Activated naive CD4-positive, alpha-beta T cell treated with anti-CD3 and anti-CD28 coated beads for 36 hours (primary cell): ENCODE measurements at places on chromosomes 12 and 14. TPM values are rescaled to one million over a fixed set of nuclear protein-coding genes. Genes with fewer than 3 reads are reported as not detected.

DNA sequence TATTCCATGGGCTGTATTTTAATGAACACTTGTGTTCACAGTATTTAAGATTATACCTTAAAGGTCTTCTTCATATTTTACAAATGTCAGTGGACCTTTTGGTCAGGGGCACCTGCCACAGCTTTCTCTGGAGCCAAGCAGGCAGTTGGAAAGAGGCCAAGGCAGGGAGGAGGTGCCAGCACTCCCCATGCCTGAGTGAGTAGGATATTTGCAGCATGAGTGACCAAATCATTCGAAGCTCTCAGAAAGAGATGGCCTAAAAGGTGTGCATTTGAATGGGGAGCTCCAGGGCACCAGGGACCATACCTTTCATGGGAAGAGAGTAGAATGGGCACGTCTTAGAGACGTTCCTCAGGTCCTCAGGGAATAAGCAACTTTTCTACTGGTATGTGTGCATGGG, 121.6 kb downstream of the GPR135 start:
- no peak overlapping the region for H3K4me3 ChIP-seq
- H3K27me3 ChIP-seq, result no peaks in the 10 kb centered on the region
- peaks cover 4% of the 10 kb centered on the region for H3K36me3 ChIP-seq
- no peak overlapping the region for H3K27ac ChIP-seq

- no peak overlapping the region for H3K27ac ChIP-seq
- H3K4me1 ChIP-seq, result no peaks in the 10 kb centered on the region
- no peak overlapping the region for H3K4me3 ChIP-seq
- H3K27me3 ChIP-seq, result no peaks in the 10 kb centered on the region
- peaks cover 2% of the 10 kb centered on the region for H3K36me3 ChIP-seq
These were observed 8.1 kb downstream of the SPATS2 start for GRCh38 chr12:49375406-49375805.

DNA sequence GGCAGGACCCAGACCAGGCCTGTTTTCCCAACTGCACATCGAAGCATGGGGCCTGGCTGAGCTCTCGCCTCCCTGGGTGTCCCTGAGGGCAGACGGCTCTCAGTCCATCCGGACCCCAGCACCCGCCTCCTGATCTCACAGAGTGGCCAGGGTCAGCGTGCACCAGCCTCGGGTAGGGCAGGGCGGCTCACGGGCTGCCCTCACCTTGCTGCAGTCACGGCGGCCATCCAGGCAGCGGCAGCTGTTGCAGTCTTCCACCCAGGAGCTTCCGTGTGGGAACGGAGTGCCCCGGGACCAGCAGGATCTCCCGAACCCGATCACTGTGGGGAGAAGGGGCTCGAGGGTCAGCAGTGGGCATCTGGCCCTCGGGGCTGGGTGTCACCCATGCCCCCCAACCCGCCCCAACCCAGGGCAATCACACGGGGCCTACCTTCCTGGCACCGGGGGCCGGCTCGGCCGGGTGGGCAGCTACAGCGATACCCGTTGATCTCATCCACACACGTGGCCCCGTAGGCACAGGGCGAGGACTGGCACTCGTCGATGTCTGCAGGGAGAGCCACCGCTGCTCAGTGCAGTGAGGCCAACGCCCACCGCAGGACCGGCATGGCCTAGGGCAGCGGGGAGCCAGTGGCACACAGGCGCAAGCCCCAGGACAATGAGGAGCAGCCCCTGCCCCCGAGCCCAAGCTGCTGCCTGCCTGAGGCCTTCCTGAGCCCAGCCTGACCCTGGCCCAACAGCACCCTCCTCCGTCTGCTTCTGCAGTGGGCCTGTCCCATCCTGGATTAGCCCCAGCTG, 22.2 kb downstream of the JAG2 start:
- no peak overlapping the region for H3K27ac ChIP-seq
- H3K27me3 ChIP-seq, result no peaks in the 10 kb centered on the region
- no peaks in the 10 kb centered on the region for H3K36me3 ChIP-seq
- DNase-seq, result no peak
- H3K4me1 ChIP-seq, result no peaks in the 10 kb centered on the region

- no peak overlapping the region for H3K27ac ChIP-seq
- H3K4me1 ChIP-seq, result peaks cover 28% of the 10 kb centered on the region
- DNase-seq, result no peak
- no peaks in the 10 kb centered on the region for H3K36me3 ChIP-seq
- no peak overlapping the region for H3K4me3 ChIP-seq
These were observed 78.0 kb downstream of the LRRC74A start for GRCh38 chr14:76904100-76904739.

The FGF6 gene
- not detected for total RNA-seq

GRCh38 chr12:108017472-108018057, 111.5 kb upstream of the WSCD2 start:
- no peaks in the 10 kb centered on the region for H3K4me1 ChIP-seq
- H3K36me3 ChIP-seq, result no peaks in the 10 kb centered on the region
- peaks cover 13% of the 10 kb centered on the region for H3K27me3 ChIP-seq

DNA sequence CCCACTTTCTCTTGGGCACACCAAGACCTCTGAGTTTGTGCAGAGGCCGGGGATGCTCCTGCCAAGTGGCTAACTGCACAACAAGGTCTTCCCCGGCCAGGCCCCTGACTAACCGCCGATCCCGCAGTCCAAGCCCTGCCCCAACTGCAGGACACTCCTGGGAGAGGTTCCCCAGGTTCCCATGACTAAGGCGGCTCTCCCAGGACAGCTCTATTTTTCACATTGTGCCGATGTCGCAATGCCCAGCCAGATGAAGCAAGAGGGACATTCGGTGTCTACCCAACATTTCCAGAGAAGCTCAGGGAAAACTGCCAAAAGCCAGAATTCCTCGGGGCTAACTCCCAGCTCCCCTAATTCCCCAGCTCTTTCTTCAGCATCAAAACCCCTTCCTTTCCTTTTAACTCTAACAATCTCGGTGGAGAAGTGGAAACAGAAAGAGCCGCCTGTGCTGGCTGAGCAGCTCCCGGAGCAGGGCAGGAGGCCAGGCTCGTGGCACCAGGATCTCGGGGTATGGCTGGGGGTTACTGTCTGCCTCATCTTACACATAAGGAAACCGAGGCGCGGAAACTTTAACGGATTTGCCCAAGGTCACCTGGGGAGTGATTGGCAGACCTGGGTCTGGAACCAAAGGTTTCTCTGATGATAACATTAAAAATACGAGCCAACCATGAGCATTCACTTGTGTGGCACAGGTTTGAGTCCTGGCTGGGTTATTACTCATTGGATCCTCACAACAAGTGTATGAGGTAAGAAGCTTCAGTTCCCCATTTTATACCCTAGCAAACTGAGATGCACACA, 318.2 kb downstream of the BCL11B start:
- no peak overlapping the region for H3K4me3 ChIP-seq
- H3K36me3 ChIP-seq, result no peaks in the 10 kb centered on the region
- no peak for DNase-seq
- no peaks in the 10 kb centered on the region for H3K27me3 ChIP-seq
- no peak overlapping the region for H3K27ac ChIP-seq

GRCh38 chr12:7787574-7788293, 1.5 kb upstream of the NANOG start:
- H3K4me3 ChIP-seq, result no peak overlapping the region
- no peaks in the 10 kb centered on the region for H3K36me3 ChIP-seq
- DNase-seq, result no peak
- H3K27me3 ChIP-seq, result peaks cover 2% of the 10 kb centered on the region

DNA sequence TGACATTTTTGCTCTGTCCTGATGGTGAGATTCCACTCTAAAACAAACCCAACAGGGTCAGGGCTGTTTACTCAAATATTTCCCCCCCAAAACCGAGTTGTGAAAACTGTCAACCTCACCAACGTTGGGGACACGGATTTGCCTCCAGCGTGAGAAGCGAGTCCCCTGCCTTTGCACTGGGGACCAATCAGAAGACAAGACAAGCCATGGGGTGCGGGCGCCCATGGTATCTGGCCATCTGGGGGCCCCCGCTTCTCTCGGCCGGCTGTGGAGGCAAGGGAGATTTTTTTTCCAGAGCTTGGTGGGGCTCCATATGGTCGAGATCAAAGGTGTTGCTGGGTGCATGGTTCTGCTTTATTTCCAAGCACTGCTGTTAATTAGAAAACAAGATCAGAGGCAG, 272.1 kb downstream of the BCL11B start:
- H3K4me1 ChIP-seq, result peaks cover 12% of the 10 kb centered on the region
- no peaks in the 10 kb centered on the region for H3K36me3 ChIP-seq
- no peaks in the 10 kb centered on the region for H3K27me3 ChIP-seq

- peaks cover 24% of the 10 kb centered on the region for H3K36me3 ChIP-seq
- H3K27ac ChIP-seq, result no peak overlapping the region
- no peaks in the 10 kb centered on the region for H3K27me3 ChIP-seq
- H3K4me3 ChIP-seq, result no peak overlapping the region
- peaks cover 42% of the 10 kb centered on the region for H3K4me1 ChIP-seq
These were observed 89.1 kb upstream of the STAC3 start for GRCh38 chr12:57340104-57340503.

The TCL1B gene
- total RNA-seq, result not detected

GRCh38 chr14:92670160-92670559, 78.3 kb downstream of the LGMN start:
- H3K4me1 ChIP-seq, result peaks cover 73% of the 10 kb centered on the region
- no peak overlapping the region for H3K4me3 ChIP-seq
- H3K27me3 ChIP-seq, result no peaks in the 10 kb centered on the region
- H3K27ac ChIP-seq, result peak overlapping the region; percentile 78
- H3K36me3 ChIP-seq, result peaks cover 24% of the 10 kb centered on the region

- no peak overlapping the region for H3K27ac ChIP-seq
- H3K36me3 ChIP-seq, result no peaks in the 10 kb centered on the region
- H3K4me3 ChIP-seq, result no peak overlapping the region
These were observed 22.5 kb upstream of the CDKN3 start for GRCh38 chr14:54374117-54374884.

- no peak for DNase-seq
- H3K27me3 ChIP-seq, result no peaks in the 10 kb centered on the region
- no peak overlapping the region for H3K27ac ChIP-seq
- no peaks in the 10 kb centered on the region for H3K36me3 ChIP-seq
- no peak overlapping the region for H3K4me3 ChIP-seq
- no peaks in the 10 kb centered on the region for H3K4me1 ChIP-seq
These were observed 290.9 kb downstream of the PPFIA2 start for GRCh38 chr12:81468206-81468605.

GRCh38 chr12:115223322-115223721, 539.3 kb upstream of the TBX3 start:
- no peaks in the 10 kb centered on the region for H3K4me1 ChIP-seq
- no peak overlapping the region for H3K27ac ChIP-seq
- no peaks in the 10 kb centered on the region for H3K36me3 ChIP-seq
- no peak for DNase-seq

The KLRC2 gene
- not detected for total RNA-seq

The GPR132 gene
- total RNA-seq, result 15.3 TPM

DNA sequence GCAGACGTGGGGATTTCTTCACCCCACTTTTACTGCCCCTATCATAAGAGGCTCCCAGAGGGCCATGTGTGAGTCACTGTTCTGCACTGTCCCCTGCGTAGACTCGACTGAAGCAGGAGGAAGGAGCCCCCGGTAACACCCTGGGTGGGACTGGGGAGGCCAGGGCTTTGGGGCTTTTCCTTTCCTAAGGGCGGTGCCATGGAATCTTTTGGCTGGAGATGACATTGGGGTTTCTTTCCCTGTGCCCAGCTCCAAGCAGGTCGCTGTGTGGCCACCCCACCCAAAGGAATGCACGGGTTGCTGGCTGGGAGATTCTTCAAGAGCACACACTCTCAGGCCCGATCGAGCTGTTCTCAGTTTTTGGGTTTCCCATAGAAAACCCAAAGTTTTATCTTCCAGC, 62.3 kb upstream of the RIN3 start:
- H3K4me3 ChIP-seq, result no peak overlapping the region
- H3K4me1 ChIP-seq, result no peaks in the 10 kb centered on the region
- no peak for DNase-seq
- no peaks in the 10 kb centered on the region for H3K36me3 ChIP-seq
- no peak overlapping the region for H3K27ac ChIP-seq

GRCh38 chr14:44589180-44589579, 82.1 kb upstream of the FSCB start:
- H3K4me3 ChIP-seq, result no peak overlapping the region
- no peak for DNase-seq
- H3K27me3 ChIP-seq, result no peaks in the 10 kb centered on the region
- H3K27ac ChIP-seq, result no peak overlapping the region
- H3K36me3 ChIP-seq, result no peaks in the 10 kb centered on the region
- H3K4me1 ChIP-seq, result no peaks in the 10 kb centered on the region

DNA sequence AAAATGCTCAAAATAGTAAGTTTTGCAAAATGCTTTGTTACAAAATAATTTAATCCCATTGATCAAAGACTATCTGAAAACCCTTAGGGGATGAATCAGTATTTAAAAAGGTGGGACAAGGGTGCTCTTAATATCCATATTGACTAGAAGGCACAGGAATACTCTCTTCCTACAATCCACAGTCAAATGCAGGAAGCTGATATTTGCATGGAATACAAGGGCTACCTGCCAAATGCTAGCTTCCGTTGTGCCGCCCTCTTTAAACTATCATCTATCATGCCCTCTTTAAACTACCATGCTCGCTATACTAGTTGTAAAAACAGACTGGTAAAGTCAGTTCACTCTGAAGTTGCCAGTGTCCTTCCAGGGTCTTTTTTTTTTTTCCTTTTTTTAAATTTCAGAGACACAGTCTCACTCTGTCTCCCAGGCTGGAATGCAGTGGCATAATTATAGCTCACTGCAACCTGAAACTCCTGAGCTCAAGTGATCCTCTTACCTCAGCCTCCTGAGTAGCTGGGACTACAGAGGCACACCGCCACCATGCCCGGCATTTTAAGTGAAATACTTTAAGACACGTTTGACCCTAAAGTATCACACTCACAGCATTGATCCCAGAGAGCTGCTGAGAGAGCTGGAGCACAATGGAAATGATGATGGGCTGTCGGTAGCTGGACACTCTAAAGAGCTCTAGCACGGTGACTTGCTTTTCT, 6.7 kb downstream of the SLC2A3 start:
- H3K4me1 ChIP-seq, result peaks cover 56% of the 10 kb centered on the region
- H3K4me3 ChIP-seq, result no peak overlapping the region
- no peak for DNase-seq
- no peaks in the 10 kb centered on the region for H3K27me3 ChIP-seq

The INHBC gene
- total RNA-seq, result not detected

- no peaks in the 10 kb centered on the region for H3K27me3 ChIP-seq
- no peak overlapping the region for H3K27ac ChIP-seq
- peak; percentile 47 for DNase-seq
These were observed 14.8 kb upstream of the CALM1 start for GRCh38 chr14:90381999-90382451.

- DNase-seq, result peak; percentile 68
- H3K27me3 ChIP-seq, result no peaks in the 10 kb centered on the region
- H3K4me3 ChIP-seq, result peak overlapping the region; percentile 77
- peaks cover 95% of the 10 kb centered on the region for H3K4me1 ChIP-seq
These were observed 16.3 kb downstream of the ELK3 start for GRCh38 chr12:96210376-96211055.

DNA sequence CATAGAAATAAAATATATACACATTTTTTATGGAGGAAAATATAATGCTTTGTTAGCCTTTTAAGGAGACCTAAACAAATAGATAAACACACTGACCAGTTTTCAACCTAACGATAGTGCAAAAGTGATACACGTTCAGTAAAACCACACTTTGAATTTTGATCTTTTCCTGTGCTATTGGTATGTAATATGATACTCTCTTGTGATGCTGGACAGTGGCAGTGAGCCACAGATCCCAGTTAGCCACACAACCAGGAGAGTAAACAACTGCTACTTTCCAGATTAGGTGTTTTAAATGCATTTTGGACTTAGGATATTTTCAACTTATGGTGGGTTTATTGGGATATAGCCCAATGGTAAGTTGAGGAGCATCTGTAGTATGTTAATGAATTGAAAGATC, 243.1 kb downstream of the ERC1 start:
- no peak overlapping the region for H3K4me3 ChIP-seq
- peaks cover 10% of the 10 kb centered on the region for H3K36me3 ChIP-seq
- DNase-seq, result no peak
- H3K4me1 ChIP-seq, result peaks cover 3% of the 10 kb centered on the region
- no peaks in the 10 kb centered on the region for H3K27me3 ChIP-seq

- H3K27ac ChIP-seq, result no peak overlapping the region
- no peaks in the 10 kb centered on the region for H3K36me3 ChIP-seq
- no peak overlapping the region for H3K4me3 ChIP-seq
- no peak for DNase-seq
- H3K4me1 ChIP-seq, result no peaks in the 10 kb centered on the region
These were observed 64.6 kb upstream of the LMO3 start for GRCh38 chr12:16670456-16671050.
